ENCODE measurements at places on chromosomes 2 and 18.

DNA sequence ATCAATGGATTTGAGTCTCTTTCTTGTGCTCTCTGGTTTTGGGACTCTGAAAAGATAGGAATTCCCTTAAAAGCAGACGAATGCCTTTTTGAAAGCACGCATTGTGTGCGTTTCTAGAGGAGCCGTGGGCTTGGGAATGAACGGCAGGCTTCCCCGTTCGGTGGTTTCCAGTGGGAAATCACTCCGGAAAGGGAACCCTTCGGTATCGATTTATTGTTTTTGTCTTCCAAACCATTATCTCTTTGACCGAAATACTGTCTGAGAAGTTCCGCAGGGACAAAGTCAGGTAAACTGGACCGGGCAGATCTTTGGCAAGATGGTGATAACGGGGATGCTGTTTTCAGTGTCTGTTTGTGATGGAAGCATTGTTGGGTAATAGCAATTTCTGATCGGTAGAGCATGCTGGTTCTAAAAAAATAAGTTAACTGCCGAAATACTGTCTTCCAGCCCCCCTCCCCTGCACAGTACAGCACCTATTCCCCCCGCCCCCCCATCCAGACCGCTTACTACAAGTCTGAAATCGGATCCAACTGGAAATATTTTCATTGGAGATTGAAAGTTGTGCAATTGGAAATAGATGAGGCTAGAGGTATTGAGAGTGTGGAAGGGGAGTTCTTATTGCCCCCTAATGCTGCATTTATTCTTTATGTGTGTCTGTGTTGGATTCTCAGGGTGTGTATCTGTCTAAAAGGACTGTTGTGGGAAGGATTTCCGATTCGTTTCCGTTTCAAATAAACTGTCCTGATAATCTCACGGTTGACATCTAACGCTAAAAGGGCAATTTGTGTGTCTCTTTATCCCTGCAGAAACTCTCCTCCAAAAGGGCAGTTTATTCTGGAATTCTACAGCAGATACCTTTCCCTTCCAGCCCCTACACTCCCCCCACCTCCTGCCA lies 635 bp downstream of the SETBP1 start:
- DNase-seq = peak; percentile 35

- DNase-seq = no peak
Measured at GRCh38 chr2:152492911-152493310, 157.9 kb downstream of the FMNL2 start.

DNA sequence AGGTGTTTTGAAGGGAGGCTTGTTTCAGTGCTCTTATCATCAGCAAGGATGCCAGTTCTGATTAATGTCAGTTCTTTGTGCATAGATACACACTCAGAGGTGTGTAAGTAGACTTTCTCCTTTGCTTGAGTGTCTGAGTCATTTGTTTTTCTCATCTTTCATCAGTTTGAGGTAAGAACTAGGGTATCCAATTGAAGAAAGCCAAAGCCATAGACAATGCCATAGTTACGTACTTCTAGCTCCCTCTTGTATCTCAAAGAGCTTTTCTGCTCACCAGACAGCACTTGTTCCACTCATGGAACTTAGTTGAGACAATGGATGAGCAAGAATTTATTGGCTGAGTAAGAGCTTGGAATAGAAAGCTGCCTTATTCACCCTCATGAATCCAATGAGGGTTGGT lies 520.1 kb downstream of the PIK3C3 start:
- no peak for DNase-seq

GRCh38 chr18:73990258-73990657 lies 157.4 kb downstream of the FBXO15 start:
- DNase-seq = no peak

DNA sequence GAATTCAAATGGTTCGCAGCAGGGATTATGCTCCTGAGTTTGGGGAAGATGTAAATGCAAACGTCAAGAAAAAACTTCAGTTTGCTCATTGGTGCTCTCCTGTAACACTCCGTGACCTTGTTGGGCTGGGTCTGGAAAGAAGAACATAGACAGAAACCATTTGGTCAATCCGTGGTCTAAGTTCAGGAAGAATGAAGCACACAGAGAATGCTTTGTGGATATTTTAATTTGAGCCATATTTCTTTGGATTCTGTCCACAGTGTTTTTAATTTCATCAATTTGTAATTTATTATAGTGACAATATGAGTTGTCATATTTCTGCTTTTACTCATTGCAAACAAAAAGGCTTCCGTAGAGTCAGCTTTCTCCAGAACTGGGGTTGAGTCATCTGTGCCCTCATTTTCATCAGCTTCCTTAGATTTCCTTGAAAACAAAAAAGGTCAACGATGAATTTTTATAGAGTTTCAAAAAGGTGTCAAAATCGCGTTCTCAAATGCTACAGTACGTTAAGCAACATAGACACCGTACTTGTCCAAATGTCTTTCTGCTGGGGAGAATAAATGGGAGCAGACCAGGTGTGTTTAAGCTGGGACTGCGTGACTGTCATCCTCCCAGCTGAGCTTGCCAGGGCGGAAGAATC lies 606.4 kb downstream of the RNF144A start:
- DNase-seq = no peak

DNA sequence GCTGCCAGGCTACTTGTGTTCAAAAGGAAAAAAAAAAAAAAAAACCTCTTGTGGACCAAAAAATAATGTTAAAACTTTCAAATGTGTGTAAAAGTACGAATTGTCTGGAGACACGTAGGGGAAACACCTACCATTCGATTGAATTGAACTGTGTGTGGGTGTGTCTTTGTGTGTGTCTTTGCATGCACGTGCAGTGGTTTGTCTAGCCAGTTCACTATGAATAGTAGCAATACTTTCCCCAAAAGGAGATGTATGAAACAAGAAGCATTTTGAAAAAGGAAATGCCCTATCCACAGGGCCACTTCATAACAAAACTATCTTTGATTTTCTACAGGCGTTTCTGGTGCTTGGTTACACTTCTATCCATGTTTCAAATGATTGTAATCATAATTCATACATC lies 186.8 kb downstream of the RPRM start:
- no peak for DNase-seq

GRCh38 chr2:208150956-208151355 lies 5.0 kb upstream of the CRYGB start:
- no peak for DNase-seq
